Activated T-helper 2 cell treated with anti-CD3 and anti-CD28 coated beads, Interferon-gamma antibody, Interleukin-2, Interleukin-4, amounts not matched to agents 10 μg/mL and 5 μg/mL and 100 μg/mL, durations not matched to agents 14 hours and 24 hours and 36 hours (primary cell): ENCODE measurements at places on chromosomes 4 and X.
A peak's percentile ranks its signal among the peaks of the same experiment; 100 is the strongest.

- DNase-seq = no peak
Measured at GRCh38 chrX:137823257-137823656, 257.3 kb downstream of the ZIC3 start.

- peak; percentile 8 for DNase-seq
Measured at GRCh38 chrX:100895365-100896075, 21.4 kb upstream of the NOX1 start.

DNA sequence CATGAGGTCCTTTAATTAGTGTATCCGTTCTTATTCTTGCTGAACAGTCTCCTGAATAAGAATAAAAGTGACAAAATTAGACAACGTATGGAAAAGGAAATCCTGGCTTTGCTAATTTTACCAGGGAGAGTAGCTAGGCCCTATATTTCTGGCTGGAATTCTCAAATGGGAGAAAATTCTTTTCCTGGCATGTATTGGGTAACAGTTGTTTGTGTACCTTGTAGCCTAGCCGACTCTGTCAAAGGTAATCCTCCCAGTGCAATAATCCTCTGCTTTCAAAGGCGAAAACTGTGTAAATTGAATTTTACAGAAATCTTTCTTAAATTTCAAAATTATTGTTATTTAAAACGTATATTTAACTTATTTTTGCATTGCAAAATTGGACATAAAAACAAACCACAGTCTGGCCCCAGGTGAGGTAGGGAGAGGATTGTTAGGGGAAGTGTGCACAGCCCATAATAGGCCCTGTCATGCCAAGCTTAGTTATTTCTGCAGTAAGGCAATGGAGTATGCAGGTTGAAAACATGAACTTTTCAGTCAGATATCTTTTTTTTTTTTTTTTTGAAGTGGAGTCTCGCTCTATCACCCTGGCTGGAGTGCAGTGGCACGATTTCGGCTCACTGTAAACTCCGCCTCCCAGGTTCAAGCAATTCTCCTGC lies 18.9 kb upstream of the TENM3 start:
- DNase-seq = no peak

GRCh38 chr4:170675568-170676262 lies 586.0 kb upstream of the AADAT start:
- DNase-seq = no peak

DNA sequence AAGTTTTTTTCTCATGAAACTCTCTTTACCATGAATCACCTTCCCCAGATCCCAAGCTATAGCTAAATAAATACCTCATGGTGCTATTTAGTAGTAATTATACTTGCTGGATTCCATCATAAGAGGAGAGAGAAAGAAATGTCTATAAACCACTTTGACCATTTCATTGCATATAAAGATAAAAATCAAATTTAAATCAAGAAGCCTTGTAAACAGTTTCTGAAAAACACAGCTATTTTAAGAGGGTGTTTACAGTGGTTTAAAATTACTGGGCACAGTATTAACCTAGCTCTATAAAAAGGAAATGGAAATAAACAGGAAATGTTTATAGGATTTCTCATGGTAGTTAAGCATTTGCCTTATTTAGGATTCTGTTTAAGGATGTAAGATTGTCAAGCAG lies 637.9 kb downstream of the ADGRL3 start:
- no peak for DNase-seq

DNA sequence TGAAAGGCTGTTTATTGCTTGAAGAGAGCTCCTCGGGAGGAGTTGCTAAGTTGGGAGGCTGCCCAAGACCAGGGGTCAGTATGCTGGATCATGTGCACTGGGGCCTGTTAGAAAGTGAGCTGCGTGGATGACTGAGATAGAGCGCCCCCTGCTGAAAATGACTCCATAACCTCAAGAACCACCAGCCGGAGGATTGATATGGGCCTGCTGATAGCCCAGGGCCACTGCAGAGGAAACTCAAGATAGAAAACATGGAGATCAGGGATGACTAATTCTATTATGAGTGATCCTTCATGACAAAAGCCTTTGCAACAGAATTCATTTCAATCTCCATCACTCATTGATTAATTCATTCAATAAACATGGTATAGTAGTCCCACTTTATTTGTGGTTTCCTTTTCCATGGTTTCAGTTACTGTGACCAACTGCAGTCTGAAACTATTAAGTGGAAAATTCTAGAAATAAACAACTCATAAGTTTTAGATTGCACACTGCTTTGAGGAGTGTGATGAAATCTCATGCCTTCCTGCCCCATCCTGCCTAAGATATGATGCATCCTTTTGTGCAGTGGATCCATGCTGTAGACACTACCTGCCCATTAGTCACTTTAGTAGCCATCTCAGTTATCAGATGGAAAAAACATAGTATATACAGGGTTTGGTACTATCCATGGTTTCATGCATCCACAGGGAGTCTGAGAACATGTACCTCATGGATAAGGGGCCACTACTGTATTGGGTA lies 126.7 kb upstream of the MBNL3 start:
- DNase-seq = peak; percentile 9

- DNase-seq = no peak
Measured at GRCh38 chr4:184171011-184171410, 46.7 kb downstream of the ENPP6 start.

- DNase-seq = no peak
Measured at GRCh38 chr4:87967193-87967592, 8.3 kb upstream of the SPP1 start.

- no peak for DNase-seq
Measured at GRCh38 chrX:85977218-85977617, 70.1 kb downstream of the CHM start.

DNA sequence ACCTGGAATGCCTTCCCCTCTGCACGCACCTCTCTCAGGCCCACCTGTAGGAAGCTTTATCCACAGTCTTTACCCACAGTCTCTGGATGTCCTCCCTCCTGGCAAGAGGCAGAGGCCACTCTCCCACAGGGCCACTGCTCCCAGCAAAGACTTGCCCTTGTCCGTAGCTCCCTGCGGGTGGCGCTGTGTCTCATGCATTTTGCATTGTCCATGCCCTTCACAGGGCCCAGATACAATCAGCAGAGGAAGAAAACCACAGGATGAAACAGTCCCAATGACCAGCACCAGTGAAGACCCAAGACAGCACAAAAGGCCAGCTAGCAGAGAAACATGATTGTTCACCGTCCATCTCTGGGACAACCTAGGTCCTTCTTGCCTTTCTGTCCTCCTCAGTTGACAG lies 2.1 kb upstream of the NSG1 start:
- no peak for DNase-seq

- DNase-seq = no peak
Measured at GRCh38 chr4:97987019-97987648, 156.1 kb downstream of the STPG2 start.

GRCh38 chrX:10602646-10603045 lies 17.7 kb downstream of the MID1 start:
- DNase-seq = no peak

DNA sequence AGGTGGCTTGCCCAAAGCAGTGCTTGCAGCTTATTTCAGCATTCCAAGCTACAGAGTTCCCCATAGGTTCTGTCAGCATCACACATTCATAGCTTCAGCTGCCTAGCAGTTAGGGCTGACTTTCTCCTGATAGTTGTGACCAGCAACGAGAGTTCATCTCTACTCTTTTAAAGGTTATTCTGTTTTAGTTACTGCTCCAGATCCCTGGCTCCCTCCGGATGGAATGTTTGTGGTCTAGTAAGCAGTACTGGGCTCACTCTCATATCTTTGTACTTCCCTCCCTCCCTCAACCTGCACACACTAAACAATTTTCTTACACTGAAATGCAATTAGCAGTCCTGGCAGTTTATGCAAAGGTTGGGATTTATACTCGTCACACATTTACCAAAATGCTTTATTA lies 43.9 kb downstream of the PTTG2 start:
- no peak for DNase-seq

- no peak for DNase-seq
Measured at GRCh38 chrX:47194194-47194787, 662 bp downstream of the UBA1 start.

GRCh38 chr4:17981063-17981462 lies 40.5 kb downstream of the LCORL start:
- no peak for DNase-seq

- no peak for DNase-seq
Measured at GRCh38 chr4:146238107-146238506, 23.8 kb downstream of the REELD1 start.

- no peak for DNase-seq
Measured at GRCh38 chr4:6986072-6986780, 56.9 kb upstream of the TADA2B start.

GRCh38 chr4:7938609-7939376 lies 868 bp downstream of the AFAP1 start:
- DNase-seq = no peak

DNA sequence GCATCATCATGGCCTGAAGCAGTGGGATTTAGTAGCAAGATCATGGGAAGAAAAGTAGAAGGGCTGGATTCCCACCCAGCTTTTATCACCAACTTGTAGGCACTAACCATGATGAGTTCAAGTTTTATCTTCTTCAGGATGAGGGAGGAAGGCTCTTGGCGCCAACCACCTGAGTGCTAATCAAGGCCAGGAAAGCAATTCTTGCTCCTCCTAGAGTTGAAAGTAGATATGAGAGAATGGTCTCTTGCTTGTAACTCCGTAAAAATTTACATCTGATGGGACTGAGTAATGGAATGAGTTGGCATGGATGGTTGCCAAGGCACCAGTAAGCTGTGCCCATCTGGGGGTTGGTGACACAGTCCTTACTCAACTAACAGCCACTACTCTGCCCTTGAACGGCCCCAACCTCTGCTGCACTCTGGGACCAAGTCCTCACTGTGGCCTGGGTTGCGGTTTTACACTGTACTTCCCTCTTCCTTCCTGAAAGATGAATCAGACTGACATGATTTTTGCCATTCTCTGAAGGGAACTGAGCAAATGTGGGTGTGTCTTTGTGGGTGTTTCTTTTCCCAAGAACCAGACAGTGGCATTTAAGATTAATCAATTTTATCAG lies 39.4 kb upstream of the NDP start:
- peak; percentile 9 for DNase-seq

GRCh38 chr4:139700568-139700967 lies 34.9 kb downstream of the MGST2 start:
- DNase-seq = no peak

DNA sequence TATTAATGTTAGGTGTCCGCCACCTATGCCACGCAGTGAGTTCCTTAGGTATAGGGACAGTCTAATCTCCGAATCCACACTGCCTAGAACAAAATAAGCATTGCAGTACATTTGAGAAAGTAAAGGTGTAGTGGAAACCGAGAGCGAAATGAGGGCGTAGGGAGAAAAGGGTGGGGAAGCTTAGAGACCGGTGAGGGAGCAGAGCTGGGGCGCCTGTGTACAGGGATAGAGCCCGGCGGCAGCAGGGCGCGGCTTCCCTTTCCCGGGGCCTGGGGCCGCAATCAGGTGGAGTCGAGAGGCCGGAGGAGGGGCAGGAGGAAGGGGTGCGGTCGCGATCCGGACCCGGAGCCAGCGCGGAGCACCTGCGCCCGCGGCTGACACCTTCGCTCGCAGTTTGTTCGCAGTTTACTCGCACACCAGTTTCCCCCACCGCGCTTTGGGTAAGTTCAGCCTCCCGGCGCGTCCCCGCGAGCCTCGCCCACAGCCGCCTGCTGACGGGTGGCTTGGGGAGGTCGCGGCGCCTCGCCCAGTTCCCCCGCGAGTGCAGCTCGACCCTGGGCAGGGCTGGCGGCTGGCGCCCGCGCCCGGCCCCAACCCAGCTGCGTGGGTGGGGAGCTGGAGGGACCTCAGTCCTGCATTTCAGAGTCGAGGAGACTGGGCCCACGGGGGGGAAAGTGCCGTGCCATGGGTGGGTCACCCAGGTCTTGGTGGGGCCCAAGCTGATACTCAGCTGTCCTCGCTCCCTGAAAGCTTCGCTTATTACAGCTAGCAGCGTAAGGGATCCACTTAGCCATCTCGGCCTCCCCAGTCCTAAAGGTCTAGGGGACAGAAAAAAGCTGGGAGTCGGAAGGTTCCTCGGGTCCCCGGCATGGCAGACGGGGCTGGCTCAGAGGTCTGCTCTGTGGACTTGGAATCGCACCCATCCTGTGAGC lies at the start of gene ANXA3:
Gene ANXA3, plus strand, starts transcription at position 351 of the 932 bp plus-strand sequence. CDS start 2,704 bp downstream, outside the sequence.
- no peak for DNase-seq

DNA sequence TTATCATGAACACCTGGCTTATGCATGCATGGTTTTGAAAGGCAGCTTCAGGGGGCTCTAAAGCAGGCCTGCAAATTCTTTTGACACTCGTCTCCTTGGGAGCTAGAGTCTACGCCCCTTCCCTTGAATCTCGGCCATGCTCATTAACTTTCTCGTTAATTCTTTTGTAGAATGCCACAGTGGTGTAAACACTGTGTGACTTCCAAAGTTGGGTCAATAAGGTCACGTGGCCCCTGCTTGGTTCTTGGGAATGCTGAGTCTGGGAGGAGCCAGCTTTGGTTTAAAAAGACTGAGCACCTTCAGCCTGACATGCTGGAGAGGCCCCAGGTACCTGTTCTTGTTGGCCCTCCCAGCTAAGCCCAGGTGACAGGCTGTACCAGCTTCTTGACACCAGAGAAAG lies 228.4 kb downstream of the DHRSX start:
- DNase-seq = no peak

- DNase-seq = no peak
Measured at GRCh38 chrX:125654501-125654900, 334.8 kb downstream of the TEX13C start.

- DNase-seq = no peak
Measured at GRCh38 chr4:166628454-166628853, 605.8 kb downstream of the SPOCK3 start.

DNA sequence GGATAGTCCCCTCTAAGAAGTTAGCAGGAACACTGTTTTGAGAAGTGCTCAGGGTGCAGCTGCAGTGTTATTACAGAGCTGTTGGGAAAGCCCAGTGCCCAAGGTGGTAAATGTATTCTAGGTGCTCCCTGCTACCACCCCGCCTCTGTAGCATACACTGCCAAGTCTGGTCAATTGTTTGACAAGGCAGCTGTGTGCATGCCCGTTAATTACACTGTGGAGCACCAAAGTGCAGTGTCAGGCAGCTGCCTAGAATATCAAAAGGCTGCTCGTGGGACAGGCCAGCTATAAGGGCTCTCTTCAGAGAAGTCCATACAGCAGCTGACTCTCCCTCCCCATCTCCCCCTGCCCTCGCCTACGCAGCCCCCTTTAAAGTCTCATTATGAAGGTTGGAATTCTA lies 99.9 kb upstream of the KLHL13 start:
- no peak for DNase-seq

DNA sequence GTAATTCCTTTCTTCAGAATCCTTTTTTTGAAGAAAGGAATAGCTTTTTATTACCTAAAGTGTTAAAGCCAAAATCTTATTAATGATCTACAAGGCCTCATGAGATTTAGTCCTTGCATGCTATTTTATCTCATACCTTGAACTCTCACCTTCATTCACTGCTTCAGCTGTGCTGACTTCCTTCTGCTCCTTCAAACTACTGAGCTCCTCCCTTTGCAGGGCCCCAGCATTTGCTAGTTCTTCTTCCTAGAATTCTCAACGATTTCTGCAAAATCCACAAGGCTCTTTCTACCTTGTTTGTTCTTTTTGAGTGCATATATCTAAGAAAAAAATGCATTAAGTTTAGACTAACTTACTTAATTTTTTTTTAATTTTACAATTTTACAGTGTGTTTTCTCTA lies 619.5 kb downstream of the EPHA5 start:
- DNase-seq = no peak

DNA sequence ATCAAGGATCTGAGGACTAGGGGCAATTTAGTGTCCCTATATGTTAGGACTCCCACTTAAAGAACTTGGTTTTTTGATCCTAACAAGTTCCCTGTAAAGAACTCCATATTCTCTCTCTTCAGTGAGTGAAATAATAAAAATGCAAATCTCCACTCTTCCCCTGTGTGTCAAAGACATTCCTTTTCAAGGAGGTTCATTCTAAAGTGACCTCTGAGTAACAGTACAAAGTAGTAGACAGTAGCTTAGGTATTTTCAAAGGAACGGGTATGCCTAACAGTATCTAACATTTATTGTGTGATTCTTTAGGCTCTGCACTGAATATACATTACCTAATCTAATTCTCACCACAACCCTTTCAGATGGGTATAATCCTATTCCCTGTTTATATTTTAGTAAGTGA lies 58.4 kb upstream of the SCOC start:
- DNase-seq = no peak
